NCI-H526 (cell line): ENCODE measurements at places on chromosomes 6 and 20.
A peak's percentile ranks its signal among the peaks of the same experiment; 100 is the strongest.

DNA sequence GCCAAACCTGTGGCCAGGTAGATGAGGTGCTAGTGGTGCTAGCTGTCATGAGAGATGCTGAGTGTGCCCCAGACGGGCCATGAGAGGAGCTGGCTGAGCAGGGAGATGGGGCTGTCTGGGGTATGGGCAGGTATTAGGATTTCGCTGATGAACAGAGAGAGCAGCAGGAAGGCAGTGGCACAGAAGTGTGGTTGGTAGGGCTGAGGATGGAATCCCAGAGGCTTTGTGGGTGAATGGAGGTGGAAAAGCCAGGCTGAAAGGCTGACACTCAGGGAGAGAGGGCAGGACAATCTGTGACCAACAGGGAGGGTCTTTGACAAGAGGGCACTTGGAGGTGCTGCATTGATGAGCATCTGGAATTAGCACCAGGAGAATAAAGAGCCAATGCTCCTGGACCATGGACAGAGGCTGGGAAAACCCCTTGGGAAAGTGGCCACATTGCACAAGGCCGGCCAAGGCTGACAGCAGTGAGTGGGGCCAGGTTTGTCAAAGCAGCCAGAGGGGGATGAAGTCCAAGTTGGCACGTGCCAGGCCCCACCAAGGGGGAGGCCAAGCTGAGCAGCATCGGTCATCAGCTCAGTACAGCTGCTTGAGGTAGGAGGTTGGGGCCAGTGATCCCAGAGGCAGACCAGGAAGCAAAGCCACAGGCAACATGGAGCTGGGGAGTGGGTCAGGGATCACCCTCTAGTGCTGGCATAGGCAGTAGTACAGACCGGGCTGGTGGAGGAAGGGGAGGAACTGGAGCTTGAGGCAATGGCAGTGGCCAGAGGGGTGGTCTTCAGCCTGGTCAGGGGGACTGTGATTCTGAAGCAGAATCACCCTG lies 19.7 kb upstream of the SGK2 start:
- DNase-seq: no peak

GRCh38 chr6:21375151-21376116 lies 218.1 kb upstream of the SOX4 start:
- DNase-seq: no peak

- no peak for DNase-seq
These were observed 17.3 kb upstream of the PCMTD2 start for GRCh38 chr20:64238115-64238825.

DNA sequence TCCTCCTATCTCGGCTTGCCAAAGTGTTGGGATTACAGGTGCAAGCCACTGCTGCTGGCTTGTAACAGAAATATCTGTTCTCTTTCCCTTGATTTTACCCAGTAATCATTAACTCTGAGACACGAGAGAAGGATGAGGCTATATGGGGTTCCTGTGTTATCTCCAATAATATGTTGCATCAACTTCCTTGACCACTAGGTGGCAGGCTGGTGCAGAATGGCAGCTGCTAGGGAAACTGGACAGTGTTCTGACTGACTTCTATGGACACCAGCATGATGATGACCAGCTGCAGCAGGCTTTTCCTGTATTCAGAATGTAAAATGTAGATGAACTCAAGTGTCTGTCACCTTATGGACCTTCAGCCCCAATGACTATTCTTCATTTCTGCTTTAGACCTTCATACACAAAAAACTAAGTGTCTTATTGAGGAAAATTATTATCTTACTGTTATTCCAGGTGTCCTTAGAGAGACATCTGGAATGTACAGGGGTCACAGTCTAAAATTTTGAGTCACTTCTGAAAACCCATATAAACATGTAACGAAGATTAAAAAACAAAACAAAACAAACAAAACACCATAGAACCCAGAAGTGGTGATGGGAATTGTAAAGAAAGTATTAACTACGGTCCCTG lies 20.4 kb upstream of the CD109 start:
- DNase-seq: no peak

GRCh38 chr6:9484091-9484490 lies 930.8 kb downstream of the TFAP2A start:
- no peak for DNase-seq

GRCh38 chr6:23301556-23301955 lies 732.2 kb downstream of the HDGFL1 start:
- no peak for DNase-seq

DNA sequence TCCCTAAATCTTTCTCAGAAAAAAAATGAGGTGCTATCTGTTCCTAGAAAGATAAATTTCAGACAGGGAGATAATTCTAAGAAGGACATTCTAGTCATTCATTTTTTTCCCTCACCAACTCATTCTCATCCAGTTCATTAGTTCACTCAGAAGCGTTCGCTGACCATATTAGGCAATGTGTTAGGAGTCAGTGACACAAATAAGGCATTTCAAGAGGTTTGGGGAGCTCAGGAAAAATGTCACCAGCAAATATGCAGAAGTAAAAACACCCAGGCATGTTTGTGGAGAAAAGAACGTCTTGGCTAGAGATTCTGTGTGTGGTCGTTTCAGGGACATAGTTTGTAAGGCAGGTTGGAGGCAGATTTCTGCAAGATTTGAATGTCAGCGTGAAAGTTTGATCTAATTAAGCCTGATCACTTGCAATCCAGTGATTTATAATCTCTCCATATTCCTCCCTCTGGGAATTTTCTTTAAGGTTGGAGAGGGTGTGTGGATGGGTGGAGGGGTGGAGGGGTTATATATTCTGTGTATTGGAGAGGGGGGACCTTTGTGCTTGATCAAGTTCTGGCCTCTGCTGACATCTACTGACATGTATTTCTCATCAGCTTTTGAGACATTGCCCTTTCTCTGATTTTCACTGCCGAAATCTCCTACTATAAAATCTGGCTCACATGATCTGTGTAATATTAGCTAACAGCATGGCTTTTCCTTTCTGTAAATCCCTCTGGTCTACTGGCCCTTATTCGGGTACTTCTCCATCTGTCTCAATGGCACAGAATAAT lies 3.6 kb downstream of the MYCT1 start:
- DNase-seq: no peak

GRCh38 chr20:13009682-13010406 lies 1.1 kb downstream of the SPTLC3 start:
- DNase-seq: no peak

DNA sequence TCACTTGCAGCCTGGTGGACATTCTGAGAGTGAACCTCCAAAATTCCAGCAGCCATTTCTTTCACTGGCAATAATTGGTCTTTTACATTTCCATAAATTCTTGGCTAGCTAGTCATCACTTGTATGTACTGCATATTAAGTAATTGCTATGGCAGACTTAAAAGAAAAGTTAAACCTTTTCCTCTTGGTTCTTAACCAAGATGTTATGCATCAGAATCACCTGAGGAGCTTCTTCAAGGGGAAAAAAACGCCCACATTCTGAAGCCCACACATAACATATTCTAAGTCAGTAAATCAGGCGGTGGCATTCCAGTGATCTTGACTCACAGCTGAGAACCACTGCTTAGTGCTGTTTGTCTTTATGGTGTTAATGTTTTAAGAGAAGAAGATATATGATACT lies 37.0 kb downstream of the CDC40 start:
- DNase-seq: no peak

DNA sequence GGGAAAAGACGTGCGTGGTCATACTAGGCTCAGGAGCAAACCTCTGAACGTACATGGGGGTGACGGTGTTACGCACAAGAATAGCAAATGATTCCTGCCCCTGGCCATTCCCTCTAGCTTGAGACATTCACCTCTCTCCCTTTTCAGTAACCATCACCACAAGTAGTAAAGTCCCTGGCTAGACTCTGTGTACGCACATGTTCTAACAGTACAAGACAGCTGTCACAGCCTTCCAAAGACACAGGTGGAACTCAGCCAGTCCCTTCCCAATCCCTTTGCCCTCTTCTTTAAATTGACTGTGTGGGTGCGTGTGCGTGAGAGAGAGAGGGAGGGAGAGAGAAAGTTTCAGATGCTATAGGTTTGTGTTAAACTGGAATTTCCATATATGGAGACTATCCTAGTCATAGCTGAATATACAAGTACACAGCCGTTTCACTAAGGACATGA lies 67.3 kb downstream of the LY86 start:
- no peak for DNase-seq

- no peak for DNase-seq
These were observed 505.9 kb upstream of the MANEA start for GRCh38 chr6:95071464-95071863.

DNA sequence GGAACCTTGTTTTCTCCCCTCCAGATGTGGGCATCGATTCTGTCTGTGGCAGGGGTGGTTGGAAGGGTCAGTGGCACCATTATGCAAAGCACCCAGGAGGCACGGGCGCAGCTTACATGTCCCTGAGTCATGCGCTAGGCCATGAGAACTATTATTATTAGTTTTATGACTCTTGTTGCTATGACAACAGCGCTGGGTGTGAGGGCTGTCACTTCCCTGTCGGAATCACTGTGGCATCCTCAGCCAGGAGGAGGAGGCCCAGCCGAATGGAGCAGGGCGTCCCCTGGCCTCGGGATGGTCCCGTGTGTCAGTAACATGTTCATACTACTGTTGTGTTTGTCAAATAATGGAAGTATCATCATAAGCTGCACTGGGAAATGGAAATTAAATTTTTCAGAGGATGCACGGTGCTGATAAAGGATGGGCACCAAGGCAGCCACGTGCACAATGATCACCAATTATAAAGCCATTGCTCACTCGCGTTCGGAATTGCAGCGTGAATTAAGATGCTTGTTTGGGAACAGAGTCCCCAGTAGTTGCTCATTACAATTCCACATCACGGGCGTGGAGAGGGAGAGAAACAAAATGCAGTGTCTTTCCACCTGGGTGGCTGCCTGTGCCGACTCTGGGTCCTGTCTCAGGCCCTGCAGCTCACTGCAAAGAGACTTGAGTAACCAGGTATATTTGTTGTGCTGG lies 247.9 kb downstream of the CDH4 start:
- DNase-seq: peak; percentile 28

- peak; percentile 2 for DNase-seq
These were observed 551 bp downstream of the SYNCRIP start for GRCh38 chr6:85641897-85642773.

DNA sequence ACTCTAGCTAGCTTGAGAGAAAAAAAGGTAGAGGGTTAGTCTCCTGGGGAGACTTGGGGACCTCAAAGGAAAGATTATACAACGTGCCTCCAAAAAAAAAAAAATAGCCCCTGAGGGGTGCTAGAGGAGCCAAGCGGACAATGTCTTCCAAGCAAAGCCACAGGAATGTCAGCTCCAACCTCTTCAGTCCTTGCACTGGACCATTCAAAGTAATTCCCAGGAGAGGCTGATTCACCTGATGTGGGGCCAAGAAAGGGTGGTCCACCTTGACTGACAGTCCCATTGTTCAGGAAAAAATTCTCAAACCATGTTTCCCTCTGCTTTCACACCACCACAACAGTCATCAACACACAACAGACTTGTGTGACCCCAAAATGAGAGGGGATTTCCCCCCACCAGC lies 30.7 kb downstream of the ASIP start:
- no peak for DNase-seq

- no peak for DNase-seq
These were observed 161.4 kb downstream of the CLIC5 start for GRCh38 chr6:45854149-45854742.

DNA sequence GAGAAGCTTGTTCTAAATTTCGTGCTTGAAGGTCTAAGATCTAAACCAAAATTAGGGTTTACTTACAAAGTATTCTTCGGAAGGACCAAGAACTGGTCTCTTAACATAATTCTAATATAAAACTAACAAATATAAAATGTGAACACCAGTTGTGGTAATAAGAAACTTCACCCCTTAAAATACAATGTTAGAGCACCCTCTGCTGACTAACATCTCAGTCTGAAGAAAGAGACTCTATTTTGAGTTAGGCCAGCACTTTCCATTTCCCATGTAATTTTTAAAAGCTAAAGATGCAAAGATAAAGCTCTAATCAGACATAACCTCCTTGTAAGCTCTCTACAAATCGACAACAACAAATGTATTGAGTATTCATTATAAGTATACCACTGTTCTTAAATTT lies 24.6 kb downstream of the ATG5 start:
- no peak for DNase-seq

GRCh38 chr6:143559051-143559660 lies 47.6 kb upstream of the FUCA2 start:
- no peak for DNase-seq

GRCh38 chr20:60131375-60131774 lies 173.2 kb downstream of the CDH26 start:
- DNase-seq: no peak

DNA sequence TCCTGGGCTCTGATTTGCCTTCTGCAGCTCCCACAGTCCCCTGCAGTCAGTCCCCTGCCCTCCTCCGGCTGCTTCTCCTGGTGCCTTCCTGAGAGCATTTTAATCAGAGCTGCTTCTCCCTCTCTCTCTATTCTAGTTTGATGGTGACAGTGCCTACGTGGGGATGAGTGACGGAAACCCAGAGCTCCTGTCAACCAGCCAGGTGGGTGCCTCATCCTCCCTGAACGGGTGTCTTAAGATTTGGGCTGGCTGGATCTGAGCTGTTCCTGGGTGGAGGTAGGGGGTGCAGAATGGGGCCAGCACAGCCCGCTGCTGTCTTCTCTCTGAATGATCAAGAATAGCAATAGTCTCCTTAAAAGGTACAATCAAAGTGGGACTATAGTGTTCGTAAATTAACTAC lies 58.6 kb downstream of the TOX2 start:
- no peak for DNase-seq

GRCh38 chr6:41049521-41049920 lies 3.5 kb upstream of the APOBEC2 start:
- no peak for DNase-seq

- DNase-seq: no peak
These were observed 69.1 kb downstream of the LCA5 start for GRCh38 chr6:79468116-79468515.

GRCh38 chr20:33407251-33407650 lies 5.9 kb upstream of the CDK5RAP1 start:
- DNase-seq: no peak

DNA sequence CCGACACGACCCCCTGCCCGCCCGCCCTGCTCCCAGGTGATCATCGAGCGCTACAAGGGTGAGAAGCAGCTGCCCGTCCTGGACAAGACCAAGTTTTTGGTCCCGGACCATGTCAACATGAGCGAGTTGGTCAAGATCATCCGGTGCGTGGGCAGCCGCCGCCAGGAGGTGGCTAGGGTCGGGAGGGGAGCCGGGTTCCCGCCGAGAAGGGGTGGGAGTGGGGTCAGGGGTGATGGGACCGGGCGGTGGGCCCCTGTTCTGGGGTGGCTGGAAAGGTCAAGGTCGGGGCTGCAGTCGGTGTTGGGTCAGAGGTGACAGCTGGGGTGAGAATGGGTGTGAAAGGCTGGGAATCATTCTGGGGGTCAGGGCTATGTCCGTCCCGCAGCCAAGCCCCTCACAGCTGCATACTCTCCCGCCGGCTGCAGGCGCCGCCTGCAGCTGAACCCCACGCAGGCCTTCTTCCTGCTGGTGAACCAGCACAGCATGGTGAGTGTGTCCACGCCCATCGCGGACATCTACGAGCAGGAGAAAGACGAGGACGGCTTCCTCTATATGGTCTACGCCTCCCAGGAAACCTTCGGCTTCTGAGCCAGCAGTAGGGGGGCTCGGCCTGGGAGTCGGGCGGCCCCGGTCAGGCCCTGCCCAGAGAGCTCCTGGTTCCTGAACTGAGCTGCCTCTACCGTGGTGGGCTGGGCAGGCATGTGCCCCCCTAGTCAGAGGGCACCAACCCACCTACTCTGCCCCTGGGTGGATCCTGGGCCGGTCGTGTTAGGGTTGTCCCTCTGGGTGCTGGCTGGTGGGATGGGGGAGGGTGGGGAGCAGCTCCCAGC lies 1.0 kb downstream of the MAP1LC3A start:
- peak; percentile 17 for DNase-seq

- no peak for DNase-seq
These were observed 96.2 kb downstream of the ANKS1A start for GRCh38 chr6:34985236-34985635.
